HS-27A (cell line): ENCODE measurements at places on chromosomes 2 and 18.

GRCh38 chr2:8977758-8978157 lies 25.7 kb downstream of the MBOAT2 start:
- no peak for DNase-seq

- DNase-seq: no peak
These were observed 8.6 kb upstream of the ASPRV1 start for GRCh38 chr2:69969991-69970390.

DNA sequence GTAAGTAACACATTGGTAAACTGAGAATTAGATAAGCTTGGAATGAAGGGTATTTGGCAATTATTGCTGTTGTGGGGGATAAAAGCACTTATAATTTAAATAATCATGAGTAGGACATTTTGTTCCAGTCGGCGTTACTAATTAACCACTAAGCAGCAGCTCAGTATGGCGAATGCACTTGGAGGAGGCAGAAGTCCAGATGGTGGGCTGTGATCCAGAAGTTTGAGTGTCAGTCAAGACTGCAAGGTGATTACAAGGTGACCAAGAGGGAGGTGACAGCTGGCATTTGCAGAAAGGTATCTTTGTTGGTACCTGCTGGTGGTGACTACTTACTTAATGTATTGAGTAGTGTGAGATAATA lies 643.6 kb upstream of the FAM98A start:
- DNase-seq: no peak

- no peak for DNase-seq
These were observed 47.5 kb downstream of the ATP8B1 start for GRCh38 chr18:57755473-57756067.

GRCh38 chr2:201130524-201131186 lies 14.7 kb downstream of the CFLAR start:
- DNase-seq: no peak

GRCh38 chr2:88123975-88124917 lies 3.6 kb downstream of the FABP1 start:
- no peak for DNase-seq

DNA sequence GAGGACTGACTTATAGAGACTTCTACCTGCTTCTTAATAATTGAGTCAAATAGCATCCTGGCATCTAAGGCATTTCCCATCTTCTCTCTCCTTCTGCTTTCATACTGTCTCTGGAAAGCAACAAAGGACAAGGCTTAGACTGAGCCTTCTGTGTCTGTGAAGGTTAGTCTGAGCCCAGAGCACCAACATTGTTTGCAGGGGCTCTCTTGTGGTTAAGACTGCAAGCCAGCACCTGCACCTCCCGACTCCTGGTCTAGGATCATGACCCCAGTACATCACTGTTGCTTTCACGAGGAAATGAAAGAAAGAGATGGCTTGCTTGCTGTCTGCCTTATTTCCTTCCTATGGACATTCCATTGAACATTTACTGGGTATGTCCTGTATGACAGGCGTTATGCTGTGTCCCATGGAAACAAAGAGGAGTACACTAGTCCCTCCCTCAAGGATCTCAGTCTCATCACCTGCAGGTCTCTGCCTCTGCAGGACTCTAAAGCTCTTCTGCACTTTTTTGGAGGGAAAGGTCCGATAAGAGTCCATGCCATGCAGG lies 315.8 kb upstream of the EPAS1 start:
- DNase-seq: no peak

DNA sequence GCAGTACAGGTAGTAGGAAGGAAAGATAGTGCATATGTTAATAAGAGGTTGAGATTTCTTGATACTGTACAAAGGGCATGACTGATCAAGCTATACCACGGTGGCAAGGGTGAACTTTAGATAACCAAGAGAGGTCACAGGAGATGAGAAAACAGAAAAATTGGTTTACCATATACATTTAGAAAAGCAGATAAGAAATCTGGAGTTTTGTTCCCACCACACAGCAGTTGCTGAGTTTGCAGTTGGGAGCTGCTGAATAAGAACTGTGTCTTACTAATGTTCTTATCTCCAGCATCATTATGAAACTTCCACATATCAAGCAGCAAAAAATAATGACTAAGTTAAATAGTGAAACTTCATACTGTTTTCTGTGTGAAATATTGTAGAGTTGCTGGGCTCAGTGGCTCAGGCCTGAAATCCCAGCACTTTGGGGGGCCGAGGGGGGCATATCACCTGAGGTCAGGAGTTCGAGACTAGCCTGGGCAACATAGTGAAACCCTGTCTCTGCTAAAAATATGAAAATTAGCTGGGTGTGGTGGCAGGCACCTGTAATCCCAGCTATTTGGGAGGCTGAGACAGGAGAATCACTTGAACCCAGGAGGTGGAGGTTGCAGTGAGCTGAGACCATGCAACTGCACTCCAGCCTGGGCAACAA lies 12.0 kb upstream of the IMPACT start:
- no peak for DNase-seq

DNA sequence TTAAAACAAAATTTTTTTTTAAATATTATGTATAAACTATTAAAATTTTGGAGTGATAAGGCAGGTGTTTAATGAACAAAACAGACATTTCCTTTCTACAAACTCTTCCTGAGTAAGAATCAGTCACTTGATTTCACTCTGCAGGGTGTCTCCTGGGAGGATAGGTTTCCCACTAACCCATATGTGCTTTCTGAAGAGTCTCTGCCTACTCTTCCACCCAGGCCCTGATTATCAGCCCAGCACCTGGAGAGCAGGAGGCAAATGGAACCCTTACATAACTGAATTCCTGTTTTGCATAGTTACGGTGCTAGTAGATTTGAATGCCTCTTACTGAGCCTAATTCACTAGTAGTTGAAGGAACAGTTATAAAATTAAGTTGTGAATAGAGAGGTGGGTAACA lies 1718.6 kb downstream of the SUCLG1 start:
- DNase-seq: no peak

GRCh38 chr18:12911025-12911928 lies 27.2 kb upstream of the PTPN2 start:
- DNase-seq: no peak

DNA sequence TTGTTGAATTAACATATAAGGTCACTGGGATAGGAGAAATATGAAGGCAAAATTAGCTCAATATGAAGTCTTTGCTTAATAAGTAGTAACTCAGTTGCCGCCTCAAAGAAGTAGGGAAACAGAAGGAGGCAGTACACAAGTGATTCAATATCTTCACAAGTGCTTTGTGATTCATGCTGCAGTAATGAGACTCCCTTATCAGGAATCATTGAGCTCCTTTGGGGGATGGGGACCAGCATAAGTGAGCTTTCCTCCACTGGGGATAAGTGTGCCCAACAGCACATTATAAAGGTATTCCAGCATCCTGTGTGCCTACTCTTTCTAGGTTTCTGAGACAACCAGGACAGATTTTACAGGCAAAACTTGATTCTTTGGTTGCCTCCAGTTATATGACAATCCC lies 323.4 kb upstream of the UBE2E3 start:
- peak; percentile 64 for DNase-seq

DNA sequence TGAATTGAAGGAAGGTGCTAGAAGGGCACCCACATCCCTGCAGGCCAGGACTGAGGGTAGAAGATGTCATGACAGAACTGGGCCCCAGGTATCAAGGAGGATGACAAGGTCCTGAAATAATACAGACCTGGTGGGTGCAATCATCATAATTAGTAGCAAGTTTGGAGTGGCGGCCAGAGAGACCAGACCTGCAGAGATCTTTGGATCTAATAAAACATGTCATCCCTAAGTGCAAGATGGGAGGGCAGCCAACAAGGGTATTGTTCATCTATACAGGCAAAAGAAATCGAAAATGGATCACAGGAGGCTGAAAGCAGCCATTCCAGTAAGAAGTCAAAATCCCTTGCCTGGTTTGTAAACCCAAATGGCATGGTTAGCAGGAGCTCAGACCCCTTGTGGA lies 111.3 kb upstream of the BOD1L2 start:
- DNase-seq: no peak

- DNase-seq: no peak
These were observed 17.5 kb downstream of the REEP1 start for GRCh38 chr2:86319700-86320580.

DNA sequence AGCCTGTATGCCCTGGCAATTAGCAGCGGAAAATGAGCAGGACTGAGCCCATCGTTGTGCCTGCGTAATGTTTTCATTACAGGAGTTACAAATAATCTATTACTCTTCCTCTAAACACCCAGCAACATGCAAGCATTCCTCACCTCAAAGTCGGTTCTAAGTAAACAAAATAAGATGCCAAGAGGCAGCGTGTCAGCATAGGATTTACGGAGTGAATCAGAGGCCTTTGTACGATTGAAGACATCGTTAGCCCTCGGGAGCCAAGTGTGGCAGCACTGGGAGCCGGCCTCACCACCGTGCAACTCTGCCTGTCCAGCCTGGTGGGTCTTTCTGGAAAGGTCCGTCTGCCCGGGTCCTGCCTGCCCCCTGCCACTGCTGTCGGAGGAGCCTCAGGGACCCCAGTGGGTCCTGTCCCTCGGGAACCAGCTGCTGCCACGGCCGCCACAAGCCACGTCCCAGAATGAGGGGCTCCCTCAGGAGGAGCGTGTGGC lies 80.1 kb upstream of the CTDP1 start:
- DNase-seq: no peak

GRCh38 chr2:176056406-176056805 lies 27.4 kb downstream of the EVX2 start:
- DNase-seq: no peak

DNA sequence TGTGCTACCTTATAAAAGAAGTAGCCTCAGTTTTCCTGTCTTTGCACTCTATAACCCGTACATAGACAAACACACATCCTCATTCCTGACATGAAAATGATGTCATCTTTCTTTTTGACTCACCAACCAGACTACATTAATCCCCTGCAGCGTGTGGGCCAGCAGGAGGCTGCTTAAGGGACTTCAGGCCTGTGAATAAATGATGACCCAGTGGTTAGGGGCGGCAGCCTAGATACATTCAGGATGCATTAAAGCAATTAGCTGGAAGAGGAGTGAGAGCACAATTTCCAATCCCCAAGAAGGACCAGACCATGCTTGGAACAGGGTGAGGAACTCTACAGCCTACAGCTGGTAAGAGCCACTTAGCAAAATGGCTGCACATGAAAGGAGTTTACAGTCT lies 57.3 kb upstream of the KLF7 start:
- DNase-seq: no peak

- no peak for DNase-seq
These were observed 722 bp downstream of the MAP4K4 start for GRCh38 chr2:101698014-101698843.

DNA sequence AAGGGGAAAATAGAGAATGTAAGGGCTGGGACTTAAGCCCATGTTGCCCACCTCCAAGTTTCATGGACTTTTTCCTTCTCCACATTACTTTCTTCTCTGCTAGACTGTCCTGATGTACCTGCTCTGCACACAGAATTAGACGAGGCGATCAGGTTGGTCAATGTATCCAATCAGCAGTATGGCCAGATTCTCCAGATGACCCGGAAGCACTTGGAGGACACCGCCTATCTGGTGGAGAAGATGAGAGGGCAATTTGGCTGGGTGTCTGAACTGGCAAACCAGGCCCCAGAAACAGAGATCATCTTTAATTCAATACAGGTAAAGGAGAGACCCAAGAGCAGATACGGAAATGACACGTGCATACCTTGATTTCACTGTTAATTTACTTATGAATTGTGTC lies 16.2 kb upstream of the TYMS start:
- no peak for DNase-seq

GRCh38 chr2:46915281-46915810 lies at the start of gene MCFD2:
Gene MCFD2 (minus strand): TSS chr2:46915806. CDS start chr2:46909171, 6,635 bp downstream.
- no peak for DNase-seq

DNA sequence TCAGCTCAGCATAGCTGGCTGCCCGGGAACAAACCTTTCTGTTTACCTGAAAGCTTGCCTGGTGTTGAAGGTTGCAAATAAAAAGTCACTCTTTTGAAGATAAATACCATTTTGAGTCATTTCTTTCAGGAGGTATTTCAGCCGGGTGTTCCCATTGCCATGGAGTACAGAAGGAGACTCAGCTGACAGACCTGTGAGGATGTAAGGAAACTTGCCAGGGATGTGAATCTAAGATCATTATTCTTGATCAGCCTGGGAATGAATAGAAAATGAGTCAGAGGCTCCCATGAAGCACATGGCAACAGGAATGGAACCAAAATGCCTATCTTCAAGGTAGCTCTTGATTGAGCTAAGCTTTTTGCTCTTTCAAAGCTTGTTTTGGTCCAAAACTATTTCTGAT lies 231.2 kb downstream of the CYRIA start:
- no peak for DNase-seq

DNA sequence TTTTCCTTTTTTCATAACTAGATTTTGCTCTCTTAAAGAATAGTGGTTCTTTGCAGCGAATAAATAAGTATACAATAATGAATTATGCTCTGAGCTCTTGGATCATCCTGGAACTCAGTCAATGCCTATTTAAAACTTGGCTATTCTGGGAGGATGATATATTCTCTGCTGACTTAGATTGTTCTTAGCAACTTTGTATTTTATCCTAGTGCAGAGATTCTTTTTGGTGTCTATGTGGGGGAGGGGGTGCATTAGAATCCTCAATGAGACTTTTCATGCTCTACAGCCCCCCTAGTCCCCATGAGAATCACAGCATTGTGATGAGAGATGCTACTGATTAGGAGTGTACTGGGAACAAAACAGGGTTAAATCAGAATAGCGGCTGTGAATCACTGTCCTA lies 8.8 kb upstream of the FAM98A start:
- no peak for DNase-seq

DNA sequence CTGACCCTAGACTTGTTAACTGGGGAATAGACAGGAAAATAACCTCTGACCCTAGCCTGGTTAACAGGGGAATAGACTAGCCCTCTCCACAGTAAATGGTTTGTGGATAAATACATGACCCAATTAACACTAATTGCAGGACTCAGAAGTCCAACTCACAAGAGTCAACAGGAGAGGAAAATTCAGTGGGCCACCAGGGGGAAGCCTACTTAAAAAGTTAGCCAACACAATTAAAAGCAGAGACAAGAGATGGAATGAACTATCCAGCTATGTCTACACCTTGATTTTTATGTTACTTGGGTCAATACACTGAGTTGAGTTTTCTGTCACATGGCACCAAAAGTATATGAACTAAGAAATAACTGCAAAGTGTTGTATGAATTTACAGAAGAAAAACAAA lies 158.8 kb upstream of the SLC39A10 start:
- no peak for DNase-seq

GRCh38 chr2:220980966-220981675 lies 591.0 kb downstream of the EPHA4 start:
- no peak for DNase-seq

GRCh38 chr2:115083225-115083624 lies 640.8 kb downstream of the DPP10 start:
- DNase-seq: no peak

- DNase-seq: no peak
These were observed 101.4 kb downstream of the TMEM18 start for GRCh38 chr2:575727-576236.
